ENCODE measurements at places on chromosomes 6 and 20.

- no peak for DNase-seq
Measured at GRCh38 chr6:6659600-6660327, 71.2 kb downstream of the LY86 start.

- peak; percentile 30 for DNase-seq
Measured at GRCh38 chr6:39452306-39453145, 130.0 kb upstream of the KCNK16 start.

DNA sequence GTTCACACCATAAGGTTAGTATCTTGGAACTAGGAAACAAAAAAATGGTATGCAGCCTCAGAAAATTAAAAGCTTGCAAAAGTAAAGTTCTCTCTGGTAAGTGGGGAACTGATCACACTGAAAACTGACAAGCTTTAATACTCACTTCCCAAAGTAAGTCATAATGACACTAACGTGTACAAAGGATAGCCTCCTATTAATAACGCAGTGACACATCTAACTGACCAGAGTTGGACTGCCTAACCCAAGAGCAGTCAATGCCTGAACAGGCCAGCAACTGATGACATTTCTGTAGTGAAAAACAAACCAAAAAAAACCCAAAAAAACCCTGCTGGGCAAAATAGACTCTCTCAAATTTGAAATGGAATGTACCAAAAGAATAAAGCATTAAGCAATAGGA, 30.7 kb downstream of the CHD6 start:
- DNase-seq = no peak

GRCh38 chr6:151056230-151056907, 183.4 kb upstream of the AKAP12 start:
- no peak for DNase-seq

GRCh38 chr20:61125546-61126180, 126.4 kb upstream of the CDH4 start:
- no peak for DNase-seq

GRCh38 chr6:164531736-164532135, 777.7 kb downstream of the C6orf118 start:
- DNase-seq = no peak

GRCh38 chr6:158327211-158327610, 14.9 kb downstream of the TULP4 start:
- no peak for DNase-seq

GRCh38 chr6:15549371-15549770, 113.5 kb downstream of the DTNBP1 start:
- no peak for DNase-seq

DNA sequence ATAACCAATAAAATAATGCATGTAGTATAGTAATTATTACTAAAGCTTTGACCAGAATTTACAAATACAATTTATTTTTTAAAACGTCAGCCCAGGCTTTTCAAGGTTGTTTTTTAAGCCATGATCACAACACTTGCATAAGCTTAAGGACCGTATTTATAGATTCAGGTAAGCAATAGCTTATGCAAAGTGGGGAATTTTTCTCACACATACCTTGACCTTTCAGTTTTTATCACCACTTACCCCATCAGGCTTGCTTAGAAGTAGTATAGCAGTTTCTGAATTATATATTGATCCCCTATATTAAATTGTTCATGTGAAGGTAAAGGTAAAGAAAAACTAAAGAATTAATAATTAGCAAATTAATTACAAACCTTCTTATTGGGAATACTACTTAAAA, 232.3 kb upstream of the FKBP1C start:
- DNase-seq = no peak

DNA sequence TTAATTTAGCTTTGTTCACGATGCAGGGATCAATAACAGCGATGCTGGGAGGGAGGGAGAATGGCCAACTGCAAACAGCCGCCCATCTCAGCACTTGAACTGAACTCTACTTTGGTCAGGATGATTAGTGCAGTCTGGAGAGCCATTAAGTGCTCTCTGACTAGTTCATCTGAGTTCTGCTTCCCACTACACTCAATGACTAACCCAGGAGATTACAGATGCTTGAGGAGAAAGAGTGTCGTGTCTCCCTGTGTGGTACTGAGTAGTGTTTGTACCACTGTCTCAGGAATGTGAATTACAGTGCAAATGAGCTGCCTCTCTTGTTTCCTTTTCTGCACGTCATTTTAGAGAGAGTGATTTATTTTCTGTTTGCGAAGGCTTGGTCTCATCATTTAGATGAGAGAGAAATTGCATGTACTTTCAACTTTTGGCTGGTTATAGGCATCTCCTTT, 23.5 kb downstream of the CARMIL1 start:
- peak; percentile 78 for DNase-seq

DNA sequence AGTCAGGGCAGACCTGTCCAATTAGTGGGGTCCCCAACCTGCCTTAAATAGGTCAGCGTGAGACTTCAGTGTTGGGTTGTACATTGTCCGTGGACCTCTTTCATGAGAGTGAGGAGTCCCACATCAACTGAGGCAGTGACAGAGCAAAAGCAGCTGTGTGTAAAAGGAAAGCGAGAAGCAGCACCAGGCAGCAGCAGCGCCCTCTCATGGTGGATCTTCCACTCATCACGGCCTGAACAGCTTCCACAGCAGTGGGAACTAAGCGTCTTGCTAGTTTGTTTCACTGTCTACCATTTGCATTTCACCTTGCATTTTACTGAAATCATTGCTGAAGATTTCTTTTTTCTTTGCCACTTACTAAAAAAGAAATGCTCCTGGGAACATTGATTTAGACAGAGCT, 333.8 kb downstream of the PKHD1 start:
- no peak for DNase-seq

DNA sequence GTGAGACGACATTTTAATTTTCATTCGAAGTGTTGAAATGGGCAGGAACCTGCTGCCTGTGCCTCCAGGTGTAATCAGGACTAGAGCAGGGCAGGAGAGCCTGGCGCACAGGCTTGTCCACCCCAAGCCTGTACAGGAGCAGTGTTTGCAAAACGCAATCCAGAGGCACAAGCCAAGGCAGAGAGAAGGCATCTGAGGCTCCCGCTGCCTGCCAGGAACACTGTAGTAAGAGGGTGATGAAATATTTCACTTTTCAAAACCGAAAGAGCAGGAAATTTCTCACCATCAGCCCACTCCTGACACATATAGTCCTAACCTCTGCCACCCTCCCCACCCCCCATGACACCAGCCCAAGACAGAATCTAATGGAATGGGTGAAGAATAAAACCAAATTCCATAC, 132.5 kb downstream of the RTN4IP1 start:
- DNase-seq = no peak

DNA sequence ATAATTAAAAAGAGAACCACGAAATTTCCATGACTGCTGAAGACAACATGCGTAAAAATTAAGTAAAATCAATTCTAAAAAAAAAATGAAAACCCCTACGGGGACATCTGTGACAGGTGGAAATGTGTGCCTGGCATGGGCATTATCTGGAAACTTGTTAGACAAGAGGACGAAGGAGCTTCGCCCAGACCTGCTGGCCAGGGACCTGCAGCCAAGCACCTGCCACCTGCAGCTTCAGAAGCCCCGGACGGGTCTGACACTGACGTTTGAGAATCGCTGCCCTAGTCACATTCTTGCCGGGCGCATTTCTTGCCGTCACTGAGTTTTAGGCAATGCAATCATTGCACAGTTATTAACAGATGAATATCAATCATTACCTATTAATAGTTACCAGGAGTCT, 140.3 kb downstream of the SMOC2 start:
- no peak for DNase-seq

- DNase-seq = no peak
Measured at GRCh38 chr6:3630258-3630835, 121.2 kb downstream of the PXDC1 start.

- no peak for DNase-seq
Measured at GRCh38 chr6:109013656-109014305, 80.9 kb downstream of the SESN1 start.

- peak; percentile 17 for DNase-seq
Measured at GRCh38 chr6:32763421-32763820, at the start of gene HLA-DQB2. Gene HLA-DQB2, minus strand, starts transcription at chr6:32763532. Its CDS starts 62 bp downstream, at chr6:32763470.

GRCh38 chr20:4563534-4563933, 158.2 kb upstream of the PRND start:
- DNase-seq = peak; percentile 72

DNA sequence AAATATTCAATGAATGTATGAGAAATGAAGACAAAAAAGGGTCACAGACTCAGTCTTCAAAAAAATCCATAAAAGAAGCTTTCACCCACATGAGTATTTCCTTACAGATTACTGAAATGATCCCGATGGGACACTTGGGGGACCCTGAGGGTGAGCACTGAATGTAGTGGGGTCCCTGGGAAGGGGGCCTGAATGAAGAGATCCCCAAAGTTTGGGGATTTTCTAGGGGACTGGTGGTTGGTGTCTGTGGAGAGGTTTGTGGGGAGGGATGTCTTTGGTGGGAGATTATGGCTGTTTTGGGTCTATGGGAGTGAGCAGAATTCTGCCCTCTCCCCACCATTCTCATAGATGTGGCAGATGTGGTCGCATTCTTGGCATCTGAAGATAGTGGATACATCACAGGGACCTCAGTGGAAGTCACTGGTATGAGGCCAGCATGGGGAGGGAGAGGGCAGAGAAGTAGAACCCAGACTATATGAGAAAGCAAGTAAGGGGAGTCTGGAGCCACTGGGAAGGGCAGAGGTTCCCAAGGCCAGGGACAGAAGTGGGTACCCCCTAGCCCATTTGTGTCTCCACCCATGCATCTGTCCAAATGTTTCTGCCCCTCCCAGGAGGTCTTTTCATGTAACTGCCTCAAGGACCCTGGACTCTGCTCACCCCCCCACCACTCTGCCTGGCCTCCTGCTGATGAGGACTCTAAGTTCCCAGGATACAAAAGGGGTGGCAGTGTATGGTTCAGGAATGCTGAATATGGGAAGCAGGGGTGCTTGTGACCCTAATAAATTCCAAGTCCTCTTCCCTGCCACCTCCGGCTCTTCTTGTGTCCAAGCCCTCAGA, 1.8 kb downstream of the HSD17B8 start:
- no peak for DNase-seq

- DNase-seq = peak; percentile 59
Measured at GRCh38 chr6:152368751-152369624, 268.2 kb downstream of the SYNE1 start.

- peak; percentile 32 for DNase-seq
Measured at GRCh38 chr6:158377860-158378259, 65.6 kb downstream of the TULP4 start.

DNA sequence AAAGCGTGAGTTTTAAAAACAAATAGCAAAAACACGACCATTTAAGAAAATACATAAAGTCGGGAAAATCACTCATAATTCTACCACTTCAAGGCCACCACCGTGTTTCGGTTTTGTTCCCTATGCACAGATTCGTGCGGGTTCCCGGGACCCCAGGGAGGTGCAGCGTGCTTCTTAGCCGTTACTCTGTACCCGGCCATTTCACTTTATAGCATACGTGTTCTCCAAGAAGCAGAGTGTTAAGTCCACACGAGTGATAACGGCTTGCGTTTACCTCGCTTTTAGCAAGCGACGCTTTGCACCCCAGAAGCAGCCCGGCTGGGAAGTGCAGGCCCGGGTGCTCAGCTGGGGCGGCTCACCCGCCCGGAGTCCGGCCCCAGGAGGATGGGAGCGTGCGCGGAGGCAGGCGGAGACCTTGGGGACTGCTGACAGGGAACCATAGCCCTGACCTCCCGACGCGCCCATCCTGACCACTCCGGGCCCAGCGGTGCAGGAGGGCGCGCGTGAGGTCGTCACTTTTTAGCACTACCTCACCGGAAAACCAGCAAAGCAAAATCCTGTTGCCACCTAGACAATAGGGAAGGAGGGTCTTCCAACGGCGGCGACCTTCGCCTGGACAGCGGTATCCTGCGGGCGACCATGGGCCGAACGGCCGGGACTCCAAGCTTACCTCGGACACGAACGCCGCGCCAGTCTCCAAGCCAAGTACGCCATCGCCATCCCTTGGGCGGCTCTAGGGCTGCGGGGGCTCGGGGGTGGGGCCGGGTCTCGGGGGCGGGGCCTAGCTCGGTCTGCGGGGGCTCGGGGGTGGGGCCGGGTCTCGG, at the start of gene ECI2:
TSS of gene ECI2 (minus strand) at position 735 of the 824 bp plus-strand sequence. CDS start at position 720, 15 bp downstream.
- DNase-seq = no peak

Data from cardiac fibroblast (primary cell).